ENCODE measurements at places on chromosomes 5 and 9. TPM values are rescaled to one million over a fixed set of nuclear protein-coding genes. Genes with fewer than 3 reads are reported as not detected.

DNA sequence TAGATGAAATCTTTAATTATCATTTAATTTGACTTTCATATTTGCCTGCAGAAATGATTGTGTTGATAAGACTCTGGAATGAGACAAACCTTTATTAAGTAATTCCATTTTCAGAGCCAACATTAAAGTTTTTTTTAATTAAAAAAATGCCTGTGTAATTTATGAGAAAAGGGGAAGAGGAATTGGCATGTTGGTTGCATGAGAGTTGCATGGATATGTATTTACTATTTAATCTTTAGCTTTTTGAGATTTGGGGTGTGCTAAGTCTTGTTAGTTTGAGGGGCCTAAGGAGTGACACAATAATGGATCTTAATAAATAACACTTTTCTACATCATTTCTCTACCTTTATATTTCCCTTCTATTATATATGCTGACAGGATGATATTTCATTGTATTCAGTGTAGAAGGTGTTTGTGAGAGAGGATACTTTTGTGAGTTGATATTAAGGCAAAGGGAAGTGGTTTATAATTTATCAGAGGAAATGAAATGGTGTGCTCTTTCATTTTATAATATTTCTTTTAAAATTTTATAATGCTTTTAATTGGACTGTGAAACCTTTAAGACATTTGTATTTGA is 54.9 kb downstream of the PIK3R1 start:
- H3K36me3 ChIP-seq = peaks cover 6% of the 10 kb centered on the region
- H3K27ac ChIP-seq = no peak overlapping the region
- no peaks in the 10 kb centered on the region for H3K4me1 ChIP-seq
- H3K4me3 ChIP-seq = no peak overlapping the region
- DNase-seq = no peak

Gene EGFLAM
- total RNA-seq = 0.33 TPM

DNA sequence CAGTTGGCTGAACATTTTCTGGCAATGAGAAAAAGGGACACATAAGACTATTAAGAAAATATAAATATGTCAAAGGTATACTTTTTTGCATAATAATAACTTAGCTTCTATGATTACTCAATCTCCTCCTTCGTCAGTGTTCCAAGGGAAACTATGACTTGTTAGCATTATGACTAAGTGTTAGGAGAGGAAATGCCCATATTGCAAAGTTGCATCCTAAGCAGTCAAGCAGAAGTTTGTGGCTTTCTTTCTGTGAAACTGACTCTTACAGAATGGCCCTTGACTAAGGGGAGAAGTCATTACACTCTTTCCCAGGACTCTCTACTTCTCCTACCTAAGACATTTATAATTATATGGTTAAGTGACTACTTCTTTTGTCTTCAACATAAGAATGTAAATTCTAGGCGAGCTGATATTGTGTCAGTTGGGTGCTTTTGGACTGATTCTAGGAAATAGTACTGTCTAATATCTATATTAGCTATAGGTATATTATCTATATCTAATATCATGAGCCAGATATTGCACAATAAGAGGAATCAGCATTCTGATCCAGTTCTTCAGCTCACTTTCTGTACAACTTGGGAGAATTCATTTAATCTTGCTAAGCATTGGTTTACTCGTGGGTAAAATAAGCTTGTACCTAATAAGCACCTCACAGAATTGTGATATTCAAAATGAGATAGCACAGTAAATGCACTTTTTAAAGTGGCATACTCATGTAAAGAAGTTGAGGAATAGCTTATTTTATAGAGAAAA is 16.4 kb upstream of the SPINK6 start:
- no peaks in the 10 kb centered on the region for H3K36me3 ChIP-seq
- no peaks in the 10 kb centered on the region for H3K4me1 ChIP-seq
- DNase-seq = no peak
- no peaks in the 10 kb centered on the region for H3K27me3 ChIP-seq
- H3K27ac ChIP-seq = no peak overlapping the region

- no peak overlapping the region for H3K4me3 ChIP-seq
- no peak for DNase-seq
- H3K27me3 ChIP-seq = no peaks in the 10 kb centered on the region
Observed at GRCh38 chr5:109164001-109164400, 245.8 kb downstream of the PJA2 start.

GRCh38 chr5:59790376-59790775 is 103.2 kb downstream of the PDE4D start:
- DNase-seq = no peak
- H3K4me1 ChIP-seq = no peaks in the 10 kb centered on the region
- no peaks in the 10 kb centered on the region for H3K36me3 ChIP-seq
- no peak overlapping the region for H3K27ac ChIP-seq

DNA sequence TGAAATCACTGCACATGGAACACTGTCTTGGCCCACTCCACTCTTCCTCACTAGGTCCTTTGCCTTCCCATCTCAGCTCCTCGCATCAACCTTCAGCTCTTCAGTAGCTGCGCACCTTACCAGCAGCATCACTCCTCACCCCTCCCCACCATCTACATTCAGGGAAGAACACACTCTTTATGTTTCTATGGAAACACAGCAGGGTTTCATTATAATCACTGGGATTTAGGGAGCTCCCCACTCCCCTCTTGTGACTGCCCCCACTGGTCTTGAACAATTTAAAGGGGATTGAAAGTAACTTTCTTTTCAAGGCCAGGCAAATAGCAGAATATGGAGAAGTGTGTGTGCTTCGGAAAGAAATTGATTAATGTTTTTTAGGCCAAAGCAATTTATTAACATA is 111.2 kb downstream of the INSYN2B start:
- no peaks in the 10 kb centered on the region for H3K4me1 ChIP-seq
- no peak overlapping the region for H3K27ac ChIP-seq
- H3K27me3 ChIP-seq = no peaks in the 10 kb centered on the region
- H3K4me3 ChIP-seq = no peak overlapping the region
- H3K36me3 ChIP-seq = no peaks in the 10 kb centered on the region

Gene ZNF79
- 11.5 TPM for total RNA-seq

GRCh38 chr9:89071591-89071990 is 80.3 kb downstream of the S1PR3 start:
- H3K36me3 ChIP-seq = no peaks in the 10 kb centered on the region
- H3K27ac ChIP-seq = no peak overlapping the region
- DNase-seq = no peak
- H3K4me3 ChIP-seq = no peak overlapping the region
- H3K27me3 ChIP-seq = no peaks in the 10 kb centered on the region

Gene SLC45A2
- total RNA-seq = not detected
